CD4-positive, alpha-beta T cell treated with Interleukin-6 at 100 ng/mL for 8 hours (primary cell): ENCODE measurements at places on chromosomes 16 and 17.

DNA sequence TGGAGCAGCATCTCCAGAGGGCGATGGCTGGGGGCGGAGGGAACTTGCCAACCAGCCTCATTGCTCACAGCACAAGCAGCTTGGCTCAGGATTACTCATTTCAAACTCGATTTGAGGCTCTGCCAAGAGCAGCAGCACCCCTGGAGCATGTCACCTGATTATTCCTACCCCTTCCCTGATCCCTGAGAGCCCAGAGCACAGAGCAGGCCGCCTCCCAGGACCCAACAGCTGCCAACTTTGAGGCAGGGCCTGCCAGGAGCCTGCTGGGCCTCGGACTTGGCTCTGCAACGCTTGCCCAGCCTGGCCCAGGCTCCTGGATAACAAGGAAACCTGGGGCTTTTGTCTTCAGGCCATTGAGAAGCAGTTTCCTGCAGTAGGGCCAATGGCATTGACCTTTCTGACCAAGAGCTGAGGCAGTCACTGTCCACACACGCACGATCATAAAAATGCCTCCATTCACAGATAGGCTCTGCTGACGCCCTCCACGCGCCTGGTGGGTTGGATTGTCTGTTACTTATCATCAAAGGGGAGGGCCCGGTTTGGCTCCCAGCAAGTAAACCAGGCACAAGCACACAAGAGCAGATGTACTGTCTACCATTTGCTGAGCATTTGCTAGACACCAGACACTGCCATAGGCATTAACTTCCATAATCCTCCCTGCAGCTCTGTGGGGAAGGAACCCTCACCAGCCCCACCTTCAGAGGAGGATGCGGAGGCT, 406.6 kb upstream of the EEF2KMT start:
- DNase-seq, result no peak

DNA sequence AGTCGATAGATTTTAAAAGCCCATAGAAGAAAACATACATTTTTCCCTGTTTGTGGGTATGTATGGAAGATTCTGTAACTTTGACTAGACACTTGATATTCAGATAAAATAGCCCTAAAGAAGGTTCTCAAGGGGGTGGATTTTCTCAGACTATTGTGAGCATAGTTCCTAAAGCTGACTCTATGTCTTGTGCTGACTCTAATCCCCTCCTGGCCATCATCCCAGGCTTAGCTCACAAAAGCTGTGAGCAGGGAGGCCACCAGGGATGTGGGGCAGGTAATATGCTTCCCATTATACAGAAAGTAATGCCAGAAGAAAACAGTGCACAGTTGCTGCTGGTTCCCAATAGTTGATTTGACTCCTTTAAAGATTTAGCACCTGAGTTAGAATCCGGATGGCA, 32.0 kb downstream of the CDH13 start:
- DNase-seq, result no peak

- no peak for DNase-seq
These were observed 102.7 kb downstream of the METRNL start for GRCh38 chr17:83181991-83182619.

- no peak for DNase-seq
These were observed 2.1 kb upstream of the SMIM22 start for GRCh38 chr16:4792951-4793513.

DNA sequence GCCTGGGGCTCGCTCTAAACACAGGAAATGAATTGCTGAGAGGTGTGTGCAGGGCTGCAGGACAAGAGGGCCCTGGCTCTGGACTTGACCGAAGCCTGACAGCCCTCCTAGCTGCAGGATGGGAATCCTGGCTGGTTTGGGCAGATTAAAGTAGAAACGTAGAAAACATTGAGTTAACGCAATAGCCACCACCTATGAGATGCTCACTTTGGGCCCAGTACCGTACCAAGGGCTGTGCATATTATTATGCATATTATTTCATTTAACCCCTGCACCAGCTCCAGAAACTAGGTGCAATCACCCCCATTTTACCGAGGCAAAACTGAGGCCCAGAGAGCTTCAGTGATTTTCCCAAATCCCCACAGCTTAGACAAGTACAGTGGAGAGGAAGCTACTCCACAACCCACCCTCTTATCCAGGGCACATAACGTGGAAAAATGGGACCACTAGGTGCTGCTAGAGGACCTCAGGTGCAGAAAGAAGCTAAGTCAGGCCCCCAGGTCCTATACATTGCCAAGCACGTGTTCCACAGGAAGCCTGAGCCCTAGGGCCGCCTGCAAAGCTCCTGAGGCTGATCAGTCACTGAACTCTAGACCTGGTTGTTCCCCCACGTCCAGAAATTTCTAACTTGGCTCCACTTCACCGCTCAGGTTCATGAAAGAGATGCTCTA, 79.2 kb downstream of the MYH11 start:
- DNase-seq, result no peak

- no peak for DNase-seq
These were observed 66.6 kb upstream of the TOX3 start for GRCh38 chr16:52613508-52613907.

DNA sequence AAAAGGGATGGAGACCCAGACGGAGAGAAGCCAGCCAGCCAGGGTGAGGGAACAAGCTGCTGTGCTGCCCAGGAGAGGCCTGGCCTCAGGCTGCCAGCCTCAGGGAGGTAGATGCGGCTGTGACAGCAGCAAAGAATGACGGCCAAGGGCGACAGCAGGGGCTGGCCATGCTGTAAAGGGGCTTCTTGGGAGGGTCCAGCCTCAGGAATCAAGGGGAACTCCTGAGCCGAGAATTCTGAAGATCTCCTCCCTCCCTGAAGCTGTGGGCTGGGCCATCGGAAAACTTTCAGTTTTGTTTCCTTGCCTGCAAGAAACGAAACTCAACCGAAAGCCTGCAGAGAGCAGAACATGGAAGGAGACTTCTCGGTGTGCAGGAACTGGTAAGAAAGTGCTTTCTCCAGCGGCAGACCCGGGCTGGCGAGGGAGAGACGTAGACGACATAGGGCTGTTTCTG, at the start of gene XAF1:
Gene XAF1, plus strand, starts transcription at position 316 of the 454 bp plus-strand sequence. Its CDS starts 33 bp downstream, at position 349.
- DNase-seq, result peak; percentile 61

DNA sequence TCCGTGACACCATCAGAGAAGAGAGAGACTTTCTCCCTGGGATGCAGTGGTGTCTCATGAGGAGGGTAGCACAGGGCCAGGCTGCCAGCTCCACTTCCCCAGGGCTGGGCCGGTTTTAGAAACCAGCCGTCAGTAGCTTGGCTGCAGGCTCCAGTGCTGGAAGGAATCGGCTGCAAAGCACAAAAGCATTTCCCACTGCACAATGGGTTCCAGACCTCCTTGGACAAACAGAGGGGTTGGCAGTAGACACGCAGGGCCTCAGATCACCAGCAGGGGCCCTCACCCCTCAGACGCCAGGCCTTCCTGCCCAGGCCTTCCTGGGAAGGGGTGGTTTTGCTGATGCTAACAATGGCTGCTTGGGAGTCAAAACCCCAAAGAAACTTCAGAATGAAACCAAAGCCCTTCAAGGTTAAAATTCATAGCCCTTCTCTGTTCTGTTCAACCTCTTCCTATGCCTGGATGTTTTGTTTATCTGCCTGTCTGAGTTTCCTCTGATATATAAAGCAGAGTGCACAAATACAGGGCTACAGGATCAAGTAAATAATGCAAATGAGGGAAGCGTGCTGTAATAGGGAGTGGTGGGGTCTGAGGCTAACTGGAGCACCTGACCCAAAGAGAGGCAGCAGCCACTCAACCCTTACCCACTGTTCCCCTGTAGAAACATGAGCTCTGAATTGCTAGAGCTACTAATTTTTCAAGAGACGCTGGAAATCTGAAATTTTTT, 26.2 kb downstream of the TEKT5 start:
- DNase-seq, result no peak

DNA sequence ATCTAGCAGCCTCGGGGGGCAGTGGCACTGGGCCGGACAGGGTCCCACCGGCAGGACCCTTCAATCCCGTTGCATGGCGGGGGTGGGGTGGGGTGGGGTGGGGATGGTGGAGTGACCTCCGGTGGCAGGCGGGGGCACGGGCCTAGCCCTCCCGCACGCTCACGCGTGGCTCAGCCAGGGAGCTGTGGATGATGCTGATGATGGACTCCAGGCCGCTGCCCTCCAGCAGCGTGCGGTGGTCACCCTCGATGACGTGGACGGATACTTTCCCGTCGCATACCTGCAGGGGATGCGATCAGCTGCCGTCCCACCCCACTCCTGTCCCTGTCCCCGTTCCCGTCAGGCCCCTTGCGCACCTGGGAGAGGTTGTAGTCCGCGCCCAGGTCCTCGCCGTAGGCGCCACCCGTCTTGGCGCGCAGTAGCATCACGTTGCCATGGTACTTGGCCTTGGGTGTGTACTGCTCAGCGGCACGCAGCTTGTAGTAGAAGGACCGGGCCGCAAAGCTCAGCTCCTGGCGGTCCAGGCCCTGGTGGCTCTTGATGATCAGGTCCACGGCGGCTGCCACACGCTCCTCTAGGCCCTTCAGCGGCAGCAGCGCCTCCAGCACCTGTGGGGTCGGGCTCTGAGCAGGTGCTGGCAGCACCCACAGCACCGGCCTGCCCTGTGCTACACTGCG, 13.5 kb upstream of the DUS1L start:
- no peak for DNase-seq

DNA sequence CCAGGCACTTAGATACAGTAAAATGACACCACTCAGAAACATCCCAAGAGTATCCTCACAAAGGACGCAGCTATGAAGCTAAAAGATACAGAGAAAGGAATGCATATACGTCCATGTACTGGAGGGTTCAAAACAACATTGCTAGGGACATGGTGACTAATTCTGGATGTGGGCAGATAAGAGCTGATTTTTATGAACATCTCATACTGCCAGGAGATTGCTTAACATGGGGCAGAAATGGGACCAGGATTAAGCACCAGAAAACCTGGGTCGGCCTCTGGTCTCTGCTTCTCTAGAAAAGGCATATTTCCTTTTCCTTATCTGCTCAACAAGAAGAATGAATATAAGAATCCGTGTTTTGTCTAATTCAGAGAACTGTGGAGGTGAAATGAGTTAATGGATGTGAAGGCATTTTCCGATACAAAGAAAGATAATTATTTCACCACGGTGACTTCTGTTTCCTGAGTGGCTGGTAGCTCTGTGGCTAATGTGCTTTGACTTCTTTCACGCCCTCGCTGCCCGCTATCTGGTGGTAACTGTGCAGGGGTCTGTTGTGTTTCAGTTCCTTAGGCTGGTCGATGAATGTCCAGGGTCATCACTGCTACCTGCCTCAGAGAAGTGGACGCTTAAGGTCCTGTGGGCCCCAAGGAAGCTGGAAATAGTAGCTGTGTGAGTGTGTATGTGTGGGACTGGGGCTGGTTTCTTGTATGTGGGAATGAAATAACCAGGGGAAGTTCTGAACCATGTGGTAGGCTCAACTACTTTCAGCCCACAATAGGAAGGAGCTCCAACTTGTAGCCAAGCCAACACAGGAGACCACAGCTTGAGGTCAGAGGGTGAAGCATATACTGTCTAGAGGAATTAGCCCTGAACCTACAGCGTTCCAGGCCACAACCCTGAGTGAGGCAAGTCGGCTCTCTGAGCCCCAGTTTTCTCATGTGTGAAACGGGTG, 15.8 kb upstream of the CCL5 start:
- DNase-seq, result peak; percentile 51

GRCh38 chr17:63918305-63918704, 334 bp downstream of the GH1 start:
- no peak for DNase-seq

DNA sequence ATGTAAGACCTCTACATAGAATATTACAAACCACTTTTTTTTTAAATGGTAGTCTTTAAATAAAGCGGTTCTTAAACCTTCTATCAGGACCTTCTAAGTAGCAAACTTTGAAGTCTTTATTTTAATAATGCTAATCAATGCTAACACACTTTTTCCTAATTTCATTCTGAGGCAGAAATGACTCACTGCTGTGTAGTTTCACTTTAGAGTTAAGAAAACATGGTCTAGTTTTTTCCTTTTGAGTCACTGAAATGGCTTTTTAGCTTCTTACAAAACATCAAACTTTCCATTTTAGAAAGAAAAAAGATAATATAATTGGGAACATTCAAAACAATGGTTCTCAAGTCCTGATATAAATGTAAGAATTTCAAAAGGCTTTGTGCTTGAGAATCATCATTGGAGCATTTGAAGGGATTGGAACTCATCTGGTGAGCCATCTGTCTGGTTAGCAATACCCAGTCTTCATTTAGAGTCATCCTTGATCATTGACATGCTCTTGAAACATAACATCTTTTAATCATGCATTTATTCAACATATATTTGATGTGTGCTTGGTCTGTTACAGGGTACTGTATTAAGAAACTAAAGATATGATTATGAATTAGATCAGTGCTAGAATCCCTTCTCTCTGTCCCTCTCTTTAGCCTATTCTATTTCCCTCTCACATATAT, 258.3 kb upstream of the MON1B start:
- no peak for DNase-seq

GRCh38 chr17:77778636-77779489, 179.6 kb upstream of the TNRC6C start:
- DNase-seq, result no peak

GRCh38 chr16:30651124-30652004, 604 bp downstream of the PRR14 start:
- DNase-seq, result peak; percentile 71

GRCh38 chr16:87140211-87141200, 176.7 kb downstream of the C16orf95 start:
- no peak for DNase-seq

GRCh38 chr17:8466456-8466855, 30.8 kb downstream of the NDEL1 start:
- no peak for DNase-seq

GRCh38 chr17:70099884-70100283, 24.9 kb downstream of the KCNJ16 start:
- no peak for DNase-seq

- no peak for DNase-seq
These were observed 1.5 kb upstream of the KRTAP3-1 start for GRCh38 chr17:41010441-41010840.

GRCh38 chr16:12258861-12259645, 282.5 kb downstream of the SNX29 start:
- no peak for DNase-seq

GRCh38 chr17:72125226-72125651, 4.4 kb downstream of the SOX9 start:
- DNase-seq, result no peak

GRCh38 chr17:39462631-39463375, 1.5 kb downstream of the CDK12 start:
- no peak for DNase-seq

DNA sequence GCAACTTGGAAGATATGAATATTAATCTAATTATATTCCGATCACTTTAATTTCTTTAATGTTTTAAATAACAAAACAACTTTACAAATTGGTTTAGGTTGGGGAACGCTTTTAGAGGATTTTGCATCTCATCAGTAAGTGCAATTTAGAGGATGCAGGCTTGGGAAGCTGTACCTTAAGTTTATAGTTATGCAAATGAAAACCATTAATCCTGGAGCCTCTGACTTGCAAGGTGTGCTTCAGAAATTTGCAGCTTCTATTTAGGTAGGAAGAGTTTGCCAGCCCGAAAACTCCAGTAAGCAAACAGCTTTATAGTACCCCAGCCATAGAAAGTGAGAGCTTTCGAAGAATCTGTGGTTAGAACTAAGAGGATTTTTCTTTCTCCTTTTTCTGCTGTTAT, 547.0 kb downstream of the MAF start:
- no peak for DNase-seq

- DNase-seq, result no peak
These were observed 12.8 kb downstream of the SMIM5 start for GRCh38 chr17:75645889-75646637.
